CD14-positive monocyte (primary cell): ENCODE measurements at places on chromosomes 1 and 21.

GRCh38 chr1:16905110-16905867, 9.5 kb downstream of the RNU1-2 start:
- DNase-seq = peak; percentile 61

GRCh38 chr1:233031521-233031920, 81.1 kb downstream of the NTPCR start:
- no peak for DNase-seq

DNA sequence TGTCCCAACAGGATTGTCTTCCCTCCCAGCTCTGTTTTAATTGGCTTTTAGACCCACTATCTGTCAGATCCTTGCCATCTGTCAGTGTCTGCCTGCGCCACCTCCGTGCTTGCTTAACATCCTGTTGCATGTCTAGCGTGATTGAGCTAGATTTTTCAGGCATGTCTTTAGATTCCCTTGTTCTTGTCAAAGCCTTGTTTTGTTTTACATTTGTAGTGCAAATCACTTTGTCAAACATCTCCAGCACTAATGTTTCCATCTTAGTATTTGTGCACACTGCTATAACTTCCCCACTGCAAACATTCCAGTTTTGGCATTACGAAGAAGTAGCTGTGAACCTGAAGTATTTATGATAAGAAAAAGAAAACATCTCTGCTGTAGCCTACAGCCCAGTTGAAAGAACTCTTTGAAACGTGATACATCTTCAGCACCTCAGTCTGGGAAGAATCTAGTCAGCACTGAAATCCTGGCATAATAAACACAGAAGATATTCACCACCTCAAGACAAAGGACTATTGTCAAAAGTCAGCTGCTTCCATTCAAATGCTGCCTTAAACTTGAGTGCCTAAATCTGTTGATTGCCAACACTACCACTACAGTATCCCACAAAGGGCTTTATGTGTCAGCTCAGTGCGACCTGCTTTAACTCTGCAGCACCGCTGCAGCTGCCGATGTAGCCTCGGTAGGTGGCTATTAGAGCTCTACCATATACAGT, 105.0 kb downstream of the FNBP1L start:
- DNase-seq = no peak

DNA sequence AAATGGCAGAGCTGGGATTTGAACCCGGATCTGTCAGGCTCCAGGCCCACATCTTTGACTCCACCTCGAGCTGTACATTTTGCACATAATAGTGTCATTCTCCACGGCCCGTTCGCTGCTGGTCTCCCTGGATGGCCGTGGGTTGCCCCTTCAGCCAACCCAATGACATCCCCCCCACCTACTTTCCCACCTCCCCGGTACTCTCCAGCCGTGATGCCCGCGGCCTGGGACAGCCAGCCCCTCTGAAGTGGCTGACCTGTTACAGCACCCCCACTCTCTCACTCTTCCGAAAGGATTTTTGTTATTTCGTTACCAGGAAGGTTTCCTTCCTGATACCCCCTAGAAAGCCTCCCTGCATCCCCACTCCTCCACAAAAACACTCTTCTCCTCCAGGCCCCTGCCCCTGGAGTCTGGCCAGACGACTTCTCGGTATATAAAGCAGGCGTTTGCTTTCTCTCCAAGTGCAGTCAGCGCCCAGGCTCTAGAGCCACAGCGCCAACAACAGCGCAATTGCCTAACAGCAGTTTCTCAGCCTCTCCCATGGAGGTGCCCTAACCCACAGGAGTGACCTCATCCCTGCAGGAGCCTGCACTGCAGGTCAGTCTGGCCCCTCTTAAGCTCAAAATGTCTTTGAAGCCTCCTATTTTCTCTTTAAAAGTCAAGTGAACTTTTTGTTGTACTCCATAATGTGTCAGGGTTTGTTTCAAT, 14.5 kb upstream of the GJB5 start:
- no peak for DNase-seq

- no peak for DNase-seq
These were observed 616.9 kb downstream of the PLPP3 start for GRCh38 chr1:55962472-55962871.

GRCh38 chr1:75838079-75838478, 41.4 kb downstream of the MSH4 start:
- no peak for DNase-seq

DNA sequence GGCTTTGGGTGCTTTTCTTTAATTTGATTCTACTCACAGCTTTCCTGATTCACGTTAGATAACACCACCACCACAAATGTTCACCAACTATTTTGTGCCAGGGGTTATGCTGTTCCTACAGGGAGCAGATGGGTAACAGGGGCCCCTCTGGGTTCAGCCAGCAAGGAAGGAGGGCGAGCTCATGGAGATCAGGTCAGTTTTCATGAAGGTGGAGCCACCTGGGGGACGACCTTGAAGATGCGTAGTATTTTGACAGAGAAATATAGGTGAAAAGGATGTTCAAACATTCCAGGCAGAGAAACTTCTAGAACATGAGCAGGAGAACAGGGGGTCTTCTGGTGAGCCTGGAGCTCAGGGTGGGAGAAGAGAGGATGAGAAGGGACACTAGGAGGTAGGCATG, 28.9 kb downstream of the KIAA0040 start:
- DNase-seq = no peak

DNA sequence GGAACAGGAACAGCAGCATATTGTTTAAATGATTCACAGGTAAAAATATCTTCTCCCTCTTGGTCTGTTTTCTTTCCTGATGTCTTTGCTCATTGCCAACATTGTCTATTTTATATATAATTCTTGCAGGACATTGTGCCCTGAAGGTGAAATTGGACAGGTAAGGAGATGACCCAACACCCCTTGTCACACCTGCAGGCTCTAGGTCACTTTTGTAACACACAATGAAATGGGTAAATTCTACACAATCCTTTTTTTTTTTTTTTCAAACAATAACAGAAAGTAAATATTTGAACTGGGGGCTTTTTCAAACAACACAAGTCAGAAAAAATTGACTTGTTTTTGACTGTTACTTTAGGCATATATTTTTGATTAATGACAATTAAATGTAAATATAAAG, 62.9 kb upstream of the ERG start:
- DNase-seq = no peak

GRCh38 chr1:1264868-1265272, 8.8 kb downstream of the UBE2J2 start:
- DNase-seq = no peak

- DNase-seq = no peak
These were observed 10.4 kb upstream of the WNT3A start for GRCh38 chr1:227996187-227996950.

DNA sequence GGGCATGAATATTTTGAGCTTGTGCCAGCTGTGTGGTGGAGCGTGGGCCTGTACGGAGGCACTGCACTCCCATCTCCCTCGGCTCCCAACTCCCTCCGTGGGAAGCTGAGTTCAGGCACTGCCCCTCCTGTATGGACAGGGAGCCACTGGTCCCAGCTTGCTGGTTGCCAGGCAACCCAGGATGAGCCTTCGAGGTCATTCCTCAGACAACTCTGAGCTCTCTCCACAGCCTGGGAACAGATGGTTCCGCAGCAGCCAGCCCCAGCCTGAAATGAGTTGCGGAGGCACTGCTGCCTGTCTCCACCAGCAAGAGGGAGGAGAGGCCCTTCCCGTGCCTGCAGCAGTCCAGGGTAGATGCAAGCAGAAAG, 58.4 kb upstream of the TENT5B start:
- DNase-seq = no peak

DNA sequence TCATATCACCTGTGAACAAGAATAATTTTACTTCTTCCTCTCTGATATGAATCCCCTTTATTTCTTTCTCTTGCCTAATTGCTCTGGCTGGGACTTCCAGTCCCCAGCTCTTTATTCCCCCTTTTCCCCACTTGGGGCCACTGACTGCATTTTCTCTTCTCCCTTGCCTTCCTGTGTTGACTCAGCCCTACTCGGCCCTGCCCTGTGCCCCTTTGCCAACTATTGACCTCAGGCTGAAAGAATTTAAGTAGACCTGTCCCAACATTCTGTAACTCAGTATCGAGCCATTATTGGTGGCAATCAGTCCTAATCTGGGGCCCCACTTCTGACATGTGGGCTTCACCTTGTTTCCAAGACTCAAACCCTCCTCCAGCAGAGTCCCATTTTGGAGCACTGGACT, 60.6 kb upstream of the STUM start:
- DNase-seq = no peak

DNA sequence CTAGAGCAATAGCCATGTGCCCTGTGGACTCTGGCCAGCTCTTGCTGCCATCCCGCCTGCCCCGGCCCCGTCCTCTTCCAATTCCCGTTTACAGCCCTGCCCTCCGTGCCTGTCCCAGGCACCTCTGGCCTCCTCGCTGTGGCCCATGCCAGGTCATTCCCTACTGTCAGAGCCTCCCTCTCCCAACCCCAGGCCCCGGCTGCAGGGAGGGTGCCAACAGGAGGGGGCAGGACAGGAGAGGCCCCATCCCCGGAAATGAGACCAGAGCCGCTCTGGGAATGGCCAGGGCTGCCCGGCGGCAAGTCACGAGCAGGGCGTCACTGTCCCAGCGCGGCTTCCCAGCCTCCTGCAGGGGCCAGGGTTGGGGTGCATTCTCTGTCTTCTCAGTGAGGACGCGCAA, 23.5 kb upstream of the TSPEAR start:
- DNase-seq = no peak

DNA sequence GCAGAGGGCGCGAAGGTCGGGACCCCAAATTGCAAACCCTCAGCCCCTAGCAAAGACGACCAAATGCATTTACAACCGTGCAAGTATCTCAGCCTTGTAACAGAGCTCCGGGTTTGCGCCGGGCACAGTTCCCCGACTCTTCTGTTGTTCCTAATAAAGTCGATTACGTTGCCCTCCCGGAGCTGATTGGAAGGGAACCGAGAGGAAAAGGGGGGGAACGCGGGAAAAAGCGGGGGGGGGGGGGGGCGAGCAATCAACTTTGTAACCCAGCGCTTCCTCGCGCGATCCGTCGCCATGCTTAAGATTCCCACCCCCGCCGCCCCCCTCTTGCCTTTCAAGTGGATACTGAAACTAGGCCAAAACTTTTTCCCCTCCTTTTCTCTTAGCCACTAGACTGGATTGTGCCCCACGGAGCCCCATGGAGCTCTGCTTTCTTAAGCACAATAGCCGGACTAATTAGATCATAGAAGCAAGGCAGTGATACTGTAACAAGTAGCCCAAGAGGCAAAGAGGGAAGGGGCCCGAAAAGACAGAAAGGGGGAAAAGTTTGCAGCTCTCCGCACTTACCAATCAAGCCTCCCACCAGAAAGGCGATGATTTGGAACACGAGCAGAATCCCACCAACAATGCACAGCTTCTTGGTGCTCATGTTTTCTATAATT, 565 bp downstream of the WLS start:
- peak; percentile 20 for DNase-seq
